Jurkat, Clone E6-1 (cell line): ENCODE measurements at places on chromosomes 12 and 14.

- no peak for DNase-seq
Measured at GRCh38 chr12:32117316-32117715, 10.7 kb downstream of the BICD1 start.

DNA sequence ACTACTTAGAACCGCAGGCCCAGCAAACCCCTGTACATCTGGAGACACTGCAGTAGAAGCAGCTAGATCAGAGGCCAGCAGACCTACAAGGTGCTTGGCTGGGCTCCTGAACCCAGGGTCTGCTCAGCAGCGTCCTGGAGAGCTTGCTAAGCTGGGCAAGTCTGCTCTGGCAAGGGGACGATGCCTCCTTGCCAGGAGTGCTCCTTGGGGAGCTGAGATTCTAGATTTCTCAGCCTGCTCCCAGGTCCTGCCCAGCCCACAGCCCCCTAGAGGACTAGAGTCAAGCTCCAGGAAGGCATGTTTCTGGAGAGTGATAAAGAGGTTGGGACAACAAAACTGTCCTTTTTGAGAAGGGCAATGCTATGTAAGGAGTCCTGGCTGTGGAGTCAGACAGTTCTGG is 60.3 kb downstream of the HSPB8 start:
- no peak for DNase-seq

DNA sequence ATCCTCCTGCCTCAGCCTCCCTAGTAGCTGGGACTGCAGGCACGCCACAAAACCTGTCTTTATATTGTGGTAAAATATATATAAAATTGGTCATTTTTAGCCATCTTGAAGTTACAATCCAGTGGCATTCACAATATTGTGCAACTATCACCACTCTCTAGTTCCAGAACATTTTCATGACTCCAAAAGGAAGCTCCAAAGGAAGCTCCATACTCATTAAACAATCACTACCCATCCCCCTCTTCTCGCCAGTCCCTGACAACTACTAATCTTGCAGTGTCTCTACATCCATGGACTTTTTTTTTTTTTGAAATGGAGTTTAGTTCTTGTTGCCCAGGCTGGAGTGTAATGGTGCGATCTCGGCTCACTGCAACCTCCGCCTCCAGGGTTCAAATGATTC is 3.1 kb downstream of the GCH1 start:
- DNase-seq = no peak

DNA sequence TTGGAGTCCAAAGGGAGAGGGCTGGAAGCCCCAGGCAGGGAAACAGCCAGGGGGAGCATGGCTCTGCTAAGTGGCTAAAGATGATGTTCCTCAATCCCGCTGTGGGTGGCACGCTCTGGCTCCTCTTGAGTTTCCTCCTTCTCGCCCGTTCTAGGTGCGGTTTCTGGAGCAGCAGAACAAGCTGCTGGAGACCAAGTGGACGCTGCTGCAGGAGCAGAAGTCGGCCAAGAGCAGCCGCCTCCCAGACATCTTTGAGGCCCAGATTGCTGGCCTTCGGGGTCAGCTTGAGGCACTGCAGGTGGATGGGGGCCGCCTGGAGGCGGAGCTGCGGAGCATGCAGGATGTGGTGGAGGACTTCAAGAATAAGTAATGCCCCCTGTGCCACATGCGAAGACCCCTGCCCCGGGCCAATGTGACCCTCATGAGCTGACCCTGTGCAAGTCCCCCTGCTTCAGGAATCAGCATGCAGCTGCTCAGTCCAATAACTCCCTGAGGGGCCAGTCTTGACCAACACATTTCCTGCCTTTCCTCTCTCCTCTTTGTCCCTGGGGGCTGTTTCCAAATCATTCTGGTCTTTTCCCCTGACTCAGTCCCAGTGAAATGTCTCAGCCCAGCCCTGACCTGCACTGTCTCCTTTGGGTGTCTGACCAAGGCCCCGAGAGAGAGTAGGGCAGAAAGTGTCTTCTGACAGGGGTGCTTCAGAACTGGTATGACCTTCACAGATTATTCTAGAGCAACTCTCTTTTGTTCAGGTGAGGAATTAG is 2.1 kb downstream of the KRT7 start:
- no peak for DNase-seq

DNA sequence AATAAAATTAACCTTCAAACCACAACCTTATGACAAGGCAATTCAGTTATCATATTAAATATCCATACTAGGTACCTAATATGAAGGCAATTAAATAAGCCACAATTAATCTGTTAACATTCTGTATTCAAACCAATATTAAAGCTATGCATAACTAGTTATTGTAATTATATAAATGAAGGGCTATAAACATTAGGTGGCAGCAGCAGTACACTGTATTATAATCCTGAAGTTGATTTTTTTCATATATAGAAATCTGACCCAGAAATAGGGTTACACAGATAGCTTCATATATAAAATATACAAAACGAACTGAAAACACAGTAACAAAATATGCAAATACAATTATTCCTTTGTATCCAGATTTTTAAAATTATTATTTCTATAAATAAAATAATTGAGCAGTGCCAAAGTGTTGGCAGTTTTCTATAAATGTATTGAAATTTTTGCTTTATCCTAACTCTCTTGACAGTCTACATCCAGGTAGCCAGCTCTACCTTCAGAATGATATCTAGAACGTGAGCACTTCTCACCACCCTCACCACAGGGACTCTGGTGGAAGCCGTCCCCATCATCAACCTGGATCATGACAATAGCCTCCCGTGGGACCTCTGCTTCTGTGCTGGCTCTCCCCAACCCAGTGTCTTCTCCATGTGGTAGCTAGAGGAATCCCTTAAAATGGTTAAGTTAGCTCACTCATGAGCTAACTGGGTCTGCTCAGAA is 136.2 kb downstream of the MED13L start:
- DNase-seq = no peak

DNA sequence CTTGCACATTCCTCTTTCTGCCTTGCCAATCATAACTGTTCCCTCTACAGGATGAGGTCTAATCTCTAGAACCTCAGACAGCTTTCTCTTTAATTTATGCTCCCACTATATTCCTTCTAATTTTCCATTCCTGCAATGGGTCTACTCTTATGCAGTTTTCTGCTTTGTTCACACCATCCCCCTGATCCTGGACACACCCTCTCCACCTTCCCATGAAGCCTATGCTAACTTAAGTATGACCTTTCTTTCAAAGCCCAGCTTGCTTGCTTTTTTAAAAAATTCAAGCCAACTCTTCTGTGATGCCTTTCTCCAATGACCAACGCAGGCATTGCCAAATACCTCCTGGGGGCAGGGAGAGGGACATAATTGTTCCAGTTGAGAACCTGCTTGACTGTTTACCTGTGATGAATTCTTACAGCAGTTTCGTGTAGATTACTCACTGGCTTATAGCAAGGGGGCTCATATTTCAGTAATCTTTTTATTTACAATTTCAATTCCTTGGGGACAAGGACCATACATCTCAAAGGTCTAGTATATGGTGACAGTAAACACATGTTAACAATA is 7.8 kb downstream of the SLC38A1 start:
- no peak for DNase-seq

GRCh38 chr14:68958553-68958952 is 20.5 kb downstream of the ACTN1 start:
- DNase-seq = no peak

- DNase-seq = no peak
Measured at GRCh38 chr14:78412475-78412874, 242.3 kb downstream of the NRXN3 start.

- DNase-seq = no peak
Measured at GRCh38 chr12:82672811-82673495, 13.8 kb upstream of the TMTC2 start.

DNA sequence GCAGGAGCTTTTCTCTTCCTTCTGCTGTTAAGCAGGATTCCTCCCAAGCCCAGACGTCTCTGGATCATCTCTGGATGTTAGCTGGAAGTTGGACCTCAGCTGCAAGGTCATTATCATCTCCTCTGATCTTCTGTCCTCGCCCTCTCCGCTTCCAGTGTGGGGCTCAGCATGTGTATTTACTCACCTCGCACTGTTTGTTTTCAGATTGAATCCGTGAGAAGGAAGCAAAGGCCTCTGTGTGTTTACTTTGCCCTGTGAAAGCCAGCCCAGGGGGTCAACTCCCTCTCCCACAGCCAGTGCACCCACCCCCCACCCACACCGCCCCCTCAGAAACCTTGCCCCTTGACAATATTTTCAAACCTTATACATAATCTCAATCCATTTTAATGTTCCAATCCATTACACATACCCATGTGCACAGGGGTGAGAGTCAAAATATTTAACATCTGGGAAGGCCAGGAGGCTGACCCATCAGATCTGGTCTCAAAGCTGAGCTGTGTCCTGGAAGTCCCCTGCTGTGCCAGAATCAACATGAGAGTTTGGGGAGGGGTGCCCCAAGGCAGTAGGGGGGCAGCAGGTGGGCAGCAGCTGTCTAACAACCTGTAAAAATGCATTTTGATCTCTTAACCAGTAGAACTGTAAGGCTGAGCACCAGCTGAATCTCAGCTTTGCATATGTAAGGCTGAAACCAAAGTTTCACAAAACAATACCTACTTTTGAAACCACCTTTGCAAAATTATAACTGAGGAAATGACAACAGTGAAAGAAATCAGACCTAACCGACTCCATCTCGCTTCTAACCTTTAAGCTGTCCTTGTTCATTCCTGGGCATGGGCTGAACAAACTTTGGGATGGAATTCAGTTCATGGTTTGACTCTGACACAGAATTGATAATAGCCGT is 157.9 kb downstream of the ZNF664 start:
- no peak for DNase-seq

DNA sequence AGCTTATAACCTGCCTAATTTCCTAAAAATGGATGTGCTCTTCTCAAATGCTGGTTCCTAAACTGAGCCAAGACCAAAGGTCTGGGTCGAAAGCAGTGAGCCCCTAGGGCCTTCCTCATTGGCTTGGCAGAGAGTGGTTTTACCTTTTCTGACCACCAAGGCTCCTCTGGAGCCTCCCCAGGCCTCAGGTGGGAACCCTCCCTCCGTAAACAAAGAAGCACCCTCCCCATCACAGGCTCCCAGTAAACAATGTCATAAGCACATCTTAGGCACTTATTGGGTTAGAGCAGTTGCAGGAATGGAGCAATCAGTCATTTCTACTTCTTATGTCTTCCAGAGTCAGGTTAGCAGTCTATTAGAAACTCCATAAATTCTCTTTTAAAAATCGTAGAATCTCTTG is 6.0 kb downstream of the CHPT1 start:
- DNase-seq = no peak

DNA sequence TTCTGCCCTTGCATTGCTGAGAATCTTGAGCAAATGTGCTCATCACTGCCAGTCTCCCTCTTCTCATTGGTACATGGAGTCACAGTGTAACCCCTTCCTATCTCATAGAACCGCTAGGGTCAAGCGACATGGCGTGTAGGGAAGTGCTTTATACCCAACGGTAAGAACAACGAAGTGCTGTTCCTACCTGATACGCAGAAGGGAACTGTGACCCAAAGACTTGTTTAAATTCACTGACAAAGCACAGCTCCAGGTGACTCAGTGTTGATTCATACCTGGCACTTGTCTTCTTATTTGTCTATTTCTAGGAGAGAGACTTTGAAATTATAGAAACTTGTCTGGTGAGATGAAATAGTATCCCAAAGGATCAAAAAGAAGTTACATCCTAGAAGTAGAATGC is 53.7 kb downstream of the FBXL14 start:
- no peak for DNase-seq

DNA sequence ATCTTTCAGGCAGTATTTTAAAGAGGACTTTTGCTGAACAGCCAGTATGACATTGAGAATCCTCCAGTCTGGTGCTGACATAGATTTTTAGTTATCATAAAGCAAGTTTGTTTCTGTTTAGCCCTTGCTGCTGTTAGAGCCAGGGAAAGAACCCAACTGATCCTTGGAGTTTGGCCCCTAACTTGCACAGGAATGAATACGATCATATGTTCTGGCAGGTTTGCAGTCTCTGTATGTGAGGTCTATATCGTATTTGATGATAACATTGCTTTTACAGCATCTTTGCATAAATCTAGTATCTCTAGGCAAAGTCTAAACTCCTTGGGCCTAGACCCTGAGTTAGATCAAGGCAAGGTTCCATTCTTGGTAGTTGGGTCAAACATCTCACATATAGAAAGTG is 4.3 kb upstream of the CCDC175 start:
- no peak for DNase-seq

GRCh38 chr14:97446087-97446486 is 648.9 kb downstream of the VRK1 start:
- peak; percentile 32 for DNase-seq

- no peak for DNase-seq
Measured at GRCh38 chr12:52871291-52872039, 22.7 kb upstream of the KRT78 start.
